Brain pericyte (primary cell): ENCODE measurements at places on chromosomes 11 and 22.

DNA sequence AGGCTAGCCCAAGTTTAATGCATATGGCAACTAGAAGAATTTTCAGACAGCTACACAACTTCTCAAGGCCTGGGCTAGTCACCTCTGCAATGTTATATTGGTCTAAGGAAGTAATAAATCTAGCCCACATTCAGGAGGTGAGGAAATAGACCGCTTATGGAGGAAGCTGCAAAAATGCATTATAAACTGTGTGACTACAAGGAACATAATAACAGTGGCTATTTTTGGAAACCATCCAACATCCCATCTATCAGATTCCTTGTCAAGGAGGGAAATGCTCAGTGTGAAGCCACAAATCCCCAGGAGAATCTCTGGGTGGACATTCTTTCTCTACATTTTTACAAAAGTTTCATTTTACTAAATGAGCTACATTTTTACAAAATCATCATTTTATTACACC, 76.1 kb downstream of the BBOX1 start:
- DNase-seq, result no peak

DNA sequence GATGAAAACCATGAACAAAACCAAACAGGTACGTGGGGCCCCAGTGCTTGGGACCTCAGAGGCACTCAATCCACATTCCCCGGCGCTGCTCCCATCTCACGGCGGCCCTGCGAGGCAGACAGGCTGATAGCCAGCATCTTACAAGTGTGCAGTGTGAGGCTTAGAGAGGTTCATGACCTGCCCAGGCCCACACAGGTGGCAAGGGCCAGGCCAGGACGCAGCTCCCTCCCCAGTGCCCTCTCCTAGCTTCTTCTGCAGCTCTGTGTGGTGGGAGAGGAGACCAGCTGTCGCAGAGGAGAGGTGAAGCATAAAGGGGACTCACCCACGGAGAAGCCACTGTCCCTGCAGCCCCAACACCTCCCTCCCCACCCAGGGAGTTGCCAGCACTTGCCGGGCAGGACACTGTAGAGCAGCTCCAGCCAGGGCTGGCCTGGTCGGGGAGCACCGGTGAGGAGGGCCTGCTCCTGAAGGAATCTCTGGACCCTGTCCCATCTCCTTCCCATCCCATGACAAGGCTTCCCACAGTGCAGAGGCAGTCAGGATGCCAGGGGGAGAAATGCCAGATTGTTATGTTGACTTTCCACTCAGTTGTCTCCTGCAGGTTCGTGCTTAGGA, 92.4 kb upstream of the TMEM45B start:
- no peak for DNase-seq

GRCh38 chr22:18031695-18032454, 7.5 kb upstream of the MICAL3 start:
- DNase-seq, result peak; percentile 64

DNA sequence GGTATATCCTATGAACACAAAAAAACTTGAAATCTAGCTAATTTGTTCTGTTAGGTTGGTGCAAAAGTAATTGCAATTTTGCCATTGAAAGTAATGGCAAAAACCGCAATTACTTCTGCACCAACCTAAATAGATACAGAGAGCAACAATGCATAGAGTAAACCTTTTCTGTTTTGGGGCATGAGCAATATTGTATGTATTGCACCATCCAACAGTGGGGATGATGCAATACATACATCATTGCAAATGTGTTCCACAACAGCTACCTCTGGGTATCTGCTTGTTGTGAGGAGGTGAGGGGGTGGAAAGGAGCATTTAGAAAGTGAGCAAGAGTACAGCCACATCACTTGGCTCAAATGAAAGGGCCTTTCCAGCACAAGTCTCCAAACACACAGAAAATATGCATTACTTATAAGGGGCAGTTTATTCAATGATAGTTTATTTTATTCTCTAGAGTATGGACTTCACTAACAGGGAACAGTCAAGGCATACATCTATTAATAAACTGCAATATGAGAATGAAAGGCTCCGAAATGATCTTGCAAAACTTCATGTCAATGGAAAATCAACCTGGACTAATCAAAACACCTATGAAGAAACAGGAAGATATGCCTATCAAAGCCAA, 77.3 kb downstream of the DEUP1 start:
- DNase-seq, result no peak

GRCh38 chr11:72154816-72155215, 19.3 kb downstream of the FOLR3 start:
- DNase-seq, result no peak
